ENCODE measurements at places on chromosomes 2 and 18.

GRCh38 chr2:16621316-16621715, 44.3 kb downstream of the CYRIA start:
- DNase-seq: no peak

GRCh38 chr18:49628119-49628518, 66.3 kb downstream of the LIPG start:
- DNase-seq: peak; percentile 78

DNA sequence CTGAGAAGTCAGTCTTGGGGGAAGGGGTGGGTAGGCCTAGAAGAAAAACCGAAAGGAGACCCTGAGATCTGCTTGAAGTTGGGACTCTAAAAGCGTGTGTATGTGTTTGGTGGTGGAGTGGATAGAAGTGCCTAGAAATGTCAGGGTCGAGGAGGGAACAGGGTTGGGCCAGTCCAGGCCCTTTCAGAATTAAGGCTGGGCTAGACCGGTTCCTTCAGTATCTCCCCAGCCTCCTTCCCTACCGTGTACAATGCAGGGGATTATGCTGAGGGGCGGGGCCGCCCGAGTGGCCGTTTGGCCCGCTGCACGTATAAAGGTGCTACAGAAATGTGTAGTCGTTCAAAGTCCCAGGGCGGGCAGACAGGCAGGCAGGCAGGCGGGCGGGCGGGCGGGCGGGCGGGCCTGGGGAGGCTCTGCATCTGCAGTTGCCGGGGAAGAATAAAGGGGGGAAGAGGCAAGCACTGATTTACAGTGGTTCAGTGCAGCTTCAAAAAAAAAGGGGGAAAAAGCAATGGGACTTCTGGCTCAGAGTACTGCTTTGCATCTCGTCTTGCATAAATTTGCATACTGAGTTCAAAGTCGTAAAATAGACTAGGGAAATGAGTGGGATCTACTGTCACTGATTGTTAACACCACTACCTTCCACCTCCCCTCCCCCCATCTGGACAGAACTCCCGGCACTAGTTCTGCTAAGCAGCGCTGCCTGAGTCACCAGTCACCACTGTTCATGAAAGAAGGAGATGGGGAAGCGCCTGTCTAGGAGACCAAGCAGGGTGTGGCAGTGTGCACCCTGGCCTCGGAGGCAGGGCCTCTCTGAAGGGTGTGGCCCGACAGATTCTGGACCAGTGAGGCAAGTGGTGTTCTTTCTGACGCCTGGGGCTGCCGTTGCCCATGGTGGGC, 3.6 kb downstream of the IGFBP2 start:
- peak; percentile 23 for DNase-seq

DNA sequence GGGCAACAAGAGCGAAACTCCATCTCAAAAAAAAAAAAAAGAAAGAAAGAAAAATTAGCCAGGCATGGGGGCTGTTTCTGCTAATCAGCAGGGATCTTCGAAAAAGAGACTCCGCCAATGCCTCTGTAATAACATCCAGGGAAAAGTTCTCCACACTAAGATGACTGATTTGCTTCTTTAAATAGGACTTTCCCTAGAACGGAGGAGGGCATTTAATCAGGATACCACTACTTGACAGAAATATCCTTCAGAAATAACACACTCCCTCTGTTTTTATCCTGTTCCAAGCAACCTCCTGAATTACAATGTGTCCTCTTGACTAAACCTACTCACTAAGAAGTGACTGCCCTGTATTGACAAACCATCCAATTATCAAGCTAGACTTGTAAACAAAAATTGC, 21.7 kb downstream of the REV1 start:
- no peak for DNase-seq

- DNase-seq: peak; percentile 30
These were observed 26.8 kb downstream of the AAK1 start for GRCh38 chr2:69616755-69617154.

- DNase-seq: no peak
These were observed 43.1 kb downstream of the PELI1 start for GRCh38 chr2:64101141-64101591.

DNA sequence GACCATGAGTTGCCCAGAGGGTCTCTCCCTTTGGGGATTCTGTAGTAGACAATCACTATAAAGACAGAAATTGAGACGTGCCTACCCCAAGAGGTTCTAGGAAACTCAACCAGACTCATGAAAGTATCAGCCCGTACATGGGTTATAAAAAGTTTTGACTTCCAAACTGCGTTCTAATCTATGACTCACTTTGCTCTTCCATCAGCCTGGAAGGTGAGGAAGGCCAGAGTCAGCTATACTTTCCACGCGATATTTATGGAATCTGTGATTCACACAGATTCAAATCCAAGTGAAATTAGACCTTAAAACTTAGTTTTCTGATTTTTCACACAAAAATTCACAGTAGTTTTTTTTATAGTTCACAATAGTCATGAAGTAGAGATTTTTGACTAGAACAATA, 7.7 kb upstream of the LYPD1 start:
- DNase-seq: peak; percentile 15

- DNase-seq: no peak
These were observed 83.0 kb downstream of the TGOLN2 start for GRCh38 chr2:85244828-85245227.

GRCh38 chr2:196200557-196200956, 29.2 kb upstream of the STK17B start:
- DNase-seq: no peak

GRCh38 chr18:31255953-31256352, 62.0 kb upstream of the DSG1 start:
- no peak for DNase-seq

GRCh38 chr2:166332106-166332505, 43.6 kb downstream of the SCN9A start:
- no peak for DNase-seq

DNA sequence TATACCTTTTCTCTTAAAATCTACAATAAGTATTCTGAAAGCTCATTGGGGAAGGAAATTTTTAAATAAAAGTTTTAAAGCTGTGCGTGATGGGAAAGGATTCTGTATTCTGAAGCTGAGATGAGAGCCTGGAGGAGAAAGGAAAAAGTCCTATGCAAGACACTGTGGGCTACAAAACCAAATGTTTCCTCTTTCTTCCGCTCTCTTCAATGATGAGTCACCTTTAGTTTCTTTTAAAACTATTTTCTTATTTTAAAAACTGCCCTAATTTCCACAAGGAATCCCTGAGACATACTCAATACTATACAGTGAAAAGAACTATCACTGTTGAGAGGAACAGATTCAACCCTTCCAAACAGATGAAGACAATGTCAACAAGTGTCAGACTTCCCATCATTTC, 87.4 kb downstream of the INO80D start:
- DNase-seq: no peak

DNA sequence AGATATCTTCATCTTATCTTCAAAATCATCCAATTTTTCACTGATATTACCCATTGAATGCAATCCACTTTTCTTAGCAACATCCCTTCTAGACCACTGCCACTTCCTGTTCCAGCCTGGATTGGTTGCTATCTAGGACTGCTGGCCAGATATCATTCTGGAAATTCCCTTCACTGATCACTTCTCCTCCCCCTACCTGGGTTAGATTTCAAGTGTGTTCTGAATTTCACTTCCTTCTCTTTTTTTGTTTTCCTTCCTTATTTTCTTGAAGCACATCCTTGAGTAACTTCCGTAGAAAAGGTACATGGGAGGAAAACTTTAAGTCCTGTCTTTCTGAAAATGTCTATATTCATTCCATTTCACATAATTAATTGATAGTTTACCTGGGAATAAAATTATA, 82.0 kb upstream of the IL1R2 start:
- no peak for DNase-seq

DNA sequence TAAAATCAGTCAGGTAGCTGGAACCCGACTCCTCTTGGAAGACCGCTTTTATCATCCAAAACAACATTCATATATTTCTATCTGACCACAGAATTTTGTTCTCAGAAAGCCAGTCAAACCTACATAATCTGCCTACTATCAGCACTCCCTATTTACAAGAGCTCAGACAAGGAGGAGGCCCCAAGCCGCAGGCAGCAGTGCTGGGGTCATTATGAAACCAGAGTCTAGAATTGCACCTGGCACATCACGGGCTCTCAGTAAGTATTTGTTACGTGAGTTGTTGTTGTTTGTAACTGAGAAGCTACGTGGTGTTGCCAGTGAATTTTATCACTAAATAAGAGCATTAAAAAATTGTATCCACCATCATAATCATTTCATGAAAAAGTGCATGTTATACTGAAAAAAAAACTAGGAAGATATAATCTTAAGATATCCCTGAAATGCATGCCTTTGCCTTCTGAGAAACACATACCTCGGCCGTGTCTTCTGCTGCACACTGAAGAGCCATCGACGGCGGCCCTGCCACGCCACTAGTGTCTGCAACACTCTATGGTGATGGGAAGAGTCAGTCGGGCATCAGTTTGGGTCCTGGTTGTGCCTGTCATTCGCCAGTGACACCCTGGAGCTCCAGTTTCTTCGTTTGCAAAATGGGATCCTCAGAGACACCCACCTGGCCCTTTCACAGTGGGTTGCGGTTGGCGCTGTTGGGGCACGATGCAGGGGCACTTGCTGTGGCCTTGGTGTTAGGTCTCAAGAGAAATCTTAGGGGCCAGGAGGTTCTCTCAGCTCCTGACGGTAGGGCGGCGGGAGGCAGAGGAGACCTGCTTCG, 505.9 kb downstream of the EIPR1 start:
- no peak for DNase-seq

- peak; percentile 33 for DNase-seq
These were observed 25.0 kb downstream of the SPEG start for GRCh38 chr2:219459460-219460311.

DNA sequence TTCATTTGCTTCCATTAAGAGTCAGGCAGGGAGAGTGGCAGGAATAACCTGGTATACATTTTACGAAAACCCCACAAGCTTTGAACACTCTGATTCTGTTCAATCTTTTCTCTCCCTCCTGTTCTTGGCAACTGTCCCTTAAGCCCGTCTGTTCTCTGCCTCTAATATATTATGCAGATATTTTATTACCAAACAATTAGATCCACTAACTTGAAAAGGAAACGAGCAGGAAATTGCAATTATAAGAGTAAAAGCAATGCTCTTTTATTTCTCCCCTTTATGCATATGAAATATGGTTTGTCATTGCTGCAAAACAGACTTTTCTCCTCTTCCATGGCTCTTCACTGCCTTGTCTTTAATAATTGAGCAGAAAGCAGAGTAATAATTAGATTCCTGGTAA, 149.1 kb upstream of the CELF4 start:
- DNase-seq: no peak

DNA sequence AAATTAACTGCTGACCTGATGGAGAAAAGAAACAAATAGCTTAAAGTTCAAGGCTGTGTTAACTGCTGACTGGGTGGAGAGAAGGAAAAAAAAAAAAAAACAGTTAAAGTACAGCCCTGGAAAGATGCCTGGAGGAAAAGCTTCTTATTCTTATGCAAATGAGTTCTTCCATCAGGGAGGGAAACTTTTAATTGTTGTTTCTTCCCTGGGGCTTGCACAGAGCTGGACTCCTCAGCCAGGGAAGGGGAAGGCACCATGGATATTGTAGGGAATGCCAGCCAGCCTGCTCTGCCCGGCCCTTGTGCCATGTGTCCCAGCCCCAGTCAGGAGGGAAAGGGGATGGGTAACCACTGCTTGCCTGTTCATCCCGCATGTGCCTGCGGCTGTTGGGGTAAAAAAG, 833.1 kb upstream of the CRIM1 start:
- DNase-seq: no peak

GRCh38 chr2:20103530-20103929, 52.1 kb upstream of the LAPTM4A start:
- DNase-seq: peak; percentile 32

- DNase-seq: no peak
These were observed 113.7 kb upstream of the MAP4K3 start for GRCh38 chr2:39550701-39551285.

DNA sequence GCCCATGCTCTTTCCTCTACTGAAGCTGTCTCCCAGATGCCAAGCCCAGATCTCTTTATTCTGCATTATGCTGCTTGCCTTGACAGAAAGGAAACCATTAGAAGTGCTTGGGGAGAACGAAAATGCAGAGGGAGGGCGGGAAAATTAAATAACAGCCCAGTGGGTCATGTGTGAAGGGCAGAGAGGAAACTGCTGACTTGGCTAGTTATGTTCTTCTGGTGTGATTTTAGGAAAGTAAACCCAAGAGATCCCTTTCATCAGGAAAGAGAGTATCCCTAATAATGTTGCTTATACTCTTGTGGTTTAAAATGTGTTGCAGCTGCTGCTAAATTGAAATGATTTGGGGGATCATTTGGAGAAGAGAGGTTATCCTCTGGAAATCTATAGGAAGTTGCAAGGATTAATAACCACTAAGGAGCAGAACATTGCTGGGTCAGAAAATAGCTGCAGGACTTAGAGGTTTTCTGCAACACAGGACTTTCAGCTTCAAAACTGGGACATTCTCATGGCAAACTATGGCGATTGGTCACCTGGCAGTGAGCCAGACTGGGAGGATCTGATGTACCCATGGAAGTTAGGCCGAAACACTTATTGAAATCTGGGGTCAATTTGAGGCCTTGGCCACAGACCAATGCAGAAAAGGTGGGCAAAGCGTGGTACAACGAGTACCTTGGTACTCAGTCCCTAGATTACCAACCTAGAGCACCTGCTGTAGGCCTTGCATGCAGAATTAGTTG, 172.2 kb downstream of the TMEM247 start:
- DNase-seq: no peak

GRCh38 chr18:2656237-2656980, 883 bp downstream of the SMCHD1 start:
- DNase-seq: no peak

DNA sequence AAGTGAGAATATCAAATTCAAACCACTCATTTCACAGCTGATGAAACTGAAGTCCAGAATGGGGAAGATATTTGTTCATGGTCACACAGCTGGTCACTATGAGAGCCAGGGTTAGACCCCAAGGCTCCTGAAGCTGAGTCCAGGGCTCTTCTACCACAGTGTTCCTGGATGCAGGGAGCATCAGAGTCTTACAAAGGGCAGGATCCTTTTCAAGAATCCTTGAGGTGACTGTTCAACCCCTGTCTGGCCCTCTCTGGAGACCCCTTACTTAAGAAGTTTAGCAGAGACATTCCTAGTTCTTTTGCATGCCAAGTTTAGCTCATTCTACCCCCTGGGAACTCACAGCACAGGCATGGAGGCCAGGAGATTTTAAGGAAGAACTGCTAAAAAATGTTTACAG, 15.7 kb downstream of the PROKR1 start:
- no peak for DNase-seq

DNA sequence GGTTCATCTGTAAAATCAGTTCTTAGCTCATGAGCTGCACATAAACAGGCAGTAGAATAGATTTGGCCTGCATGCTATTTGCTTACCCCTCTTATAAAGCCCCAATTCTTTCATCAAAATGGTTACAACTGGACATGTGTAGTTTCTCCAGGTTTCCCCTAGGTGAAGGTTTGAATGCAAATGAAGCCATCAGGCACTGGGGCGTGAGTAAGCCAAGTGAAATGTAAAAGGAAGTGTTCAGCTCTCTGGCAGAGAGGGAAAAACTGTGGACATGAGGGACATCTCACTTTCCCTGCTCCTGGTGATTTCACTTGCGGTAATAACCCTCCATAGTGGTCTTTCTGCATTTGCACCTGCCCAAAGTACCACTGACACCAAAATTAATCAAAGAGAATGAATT, 1402.3 kb upstream of the LRRTM1 start:
- no peak for DNase-seq

GRCh38 chr18:49247781-49248180, 212.7 kb downstream of the DYM start:
- no peak for DNase-seq

Data from RCC 7860 (cell line).